H9 (cell line): ENCODE measurements at places on chromosomes 3 and 15.

- peaks cover 5% of the 10 kb centered on the region; the same call in 1 of the 2 replicates for H3K4me1 ChIP-seq
- no peaks in the 10 kb centered on the region for H3K27me3 ChIP-seq
- peak; percentile 14 for DNase-seq
- H3K27ac ChIP-seq: no peak overlapping the region
- H3K4me3 ChIP-seq: no peak overlapping the region
These were observed 127.4 kb downstream of the NSMCE3 start for GRCh38 chr15:29142129-29142747.

GRCh38 chr3:26191556-26191955, 401.7 kb downstream of the OXSM start:
- no peaks in the 10 kb centered on the region for H3K4me1 ChIP-seq
- H3K4me3 ChIP-seq: no peak overlapping the region
- H3K27ac ChIP-seq: no peak overlapping the region
- no peak for DNase-seq
- no peaks in the 10 kb centered on the region for H3K27me3 ChIP-seq

GRCh38 chr3:151085227-151085888, at the start of gene MED12L:
Gene MED12L, plus strand, starts transcription at chr3:151085664. Its CDS starts 1,263 bp downstream, at chr3:151086927.
- no peak within 1 kb of the TSS for H3K27ac ChIP-seq
- peak; percentile 79 for DNase-seq
- H3K27me3 ChIP-seq: no peaks in the 10 kb centered on the region
- no peaks in the 10 kb centered on the region for H3K36me3 ChIP-seq

- DNase-seq: no peak
- no peaks in the 10 kb centered on the region for H3K36me3 ChIP-seq
- H3K27ac ChIP-seq: no peak overlapping the region
- no peak overlapping the region for H3K4me3 ChIP-seq
These were observed 289.8 kb downstream of the ZBTB20 start for GRCh38 chr3:114857299-114857701.

DNA sequence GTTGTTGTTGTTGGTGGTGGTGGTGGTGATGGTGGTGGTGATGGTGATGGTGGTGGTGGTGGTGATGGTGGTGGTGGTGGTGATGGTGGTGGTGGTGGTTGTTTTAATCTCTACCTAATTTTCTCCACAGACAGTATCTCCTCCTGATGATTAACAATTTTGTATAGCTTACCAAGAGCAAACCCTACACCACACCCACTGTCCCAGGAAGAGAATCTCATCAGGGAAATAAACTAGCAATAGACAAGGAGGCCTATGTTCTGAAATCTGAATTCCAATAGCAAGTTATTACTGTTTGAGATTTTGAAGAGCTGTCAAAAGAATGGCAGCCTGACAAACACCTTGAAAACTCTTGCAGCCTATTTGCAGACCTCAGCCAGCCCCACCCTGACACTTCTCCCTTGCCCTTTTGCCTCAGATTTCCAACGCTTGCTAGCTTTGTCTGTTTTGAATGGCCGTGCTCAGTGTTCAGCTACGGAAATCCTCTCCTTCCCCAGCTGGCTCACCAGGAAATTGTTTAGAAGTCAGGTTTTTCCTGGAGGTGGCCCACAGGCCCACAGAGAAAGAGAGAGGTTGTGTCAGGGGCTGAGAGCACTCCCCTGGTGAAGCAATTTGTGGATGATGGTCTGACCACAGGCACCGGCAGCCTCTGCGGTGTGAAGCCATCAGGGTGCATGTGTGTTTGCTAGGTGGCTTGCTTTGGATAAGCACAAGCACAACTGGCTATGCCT, 101.6 kb downstream of the MAGI1 start:
- H3K4me1 ChIP-seq: peaks cover 2% of the 10 kb centered on the region; the same call in 1 of the 2 replicates
- peaks cover 9% of the 10 kb centered on the region; the same call in 2 of the 3 replicates for H3K36me3 ChIP-seq
- H3K27me3 ChIP-seq: no peaks in the 10 kb centered on the region
- DNase-seq: no peak

DNA sequence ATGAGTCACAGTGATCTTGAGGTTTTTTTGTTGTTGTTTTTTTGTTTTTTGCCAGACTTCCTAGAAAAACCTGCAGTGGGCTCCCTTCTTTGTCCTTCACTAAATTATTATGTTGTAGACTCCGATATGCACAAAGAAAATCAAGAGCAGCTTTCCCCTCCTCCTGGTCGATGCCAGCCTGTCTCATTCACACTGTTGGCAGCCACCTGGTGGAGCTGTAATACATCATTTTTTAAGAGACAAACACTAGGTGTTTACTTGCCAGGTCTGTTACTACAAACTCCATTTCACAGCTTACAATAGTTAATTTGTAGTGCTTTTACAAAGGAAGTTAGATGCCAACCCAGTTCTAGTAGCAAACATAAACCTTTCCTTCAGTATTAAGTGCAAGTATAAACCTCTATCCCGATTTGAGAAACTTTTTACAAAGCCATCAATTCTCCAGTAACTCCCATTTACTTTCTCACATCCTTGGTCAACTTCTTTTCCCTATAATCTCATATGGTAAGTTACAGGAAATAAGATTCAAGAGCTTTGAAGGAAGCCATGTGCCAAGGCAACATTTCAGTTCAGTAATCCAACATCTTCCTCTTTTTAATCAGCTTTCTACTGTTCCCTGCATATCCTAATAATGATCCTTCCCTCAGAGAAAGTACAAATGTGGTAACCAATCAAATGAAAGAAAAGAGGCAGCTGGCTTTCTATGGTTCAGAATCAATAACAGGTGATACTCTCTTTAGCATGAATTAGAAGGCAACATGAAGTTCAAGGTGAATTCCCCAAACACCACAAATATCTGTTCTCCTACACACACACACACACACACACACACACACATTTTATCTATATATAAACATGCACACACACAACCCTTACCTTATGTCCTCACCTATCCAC, 14.0 kb downstream of the AAGAB start:
- H3K4me3 ChIP-seq: no peak overlapping the region
- peaks cover 3% of the 10 kb centered on the region; the same call in 1 of the 2 replicates for H3K36me3 ChIP-seq
- H3K27me3 ChIP-seq: no peaks in the 10 kb centered on the region
- no peak overlapping the region for H3K27ac ChIP-seq
- H3K4me1 ChIP-seq: peaks cover 11% of the 10 kb centered on the region
- DNase-seq: no peak

- no peak overlapping the region for H3K4me3 ChIP-seq
- H3K27me3 ChIP-seq: no peaks in the 10 kb centered on the region
- peaks cover 10% of the 10 kb centered on the region for H3K36me3 ChIP-seq
- no peaks in the 10 kb centered on the region; the same call in 1 of the 2 replicates for H3K4me1 ChIP-seq
- no peak overlapping the region for H3K27ac ChIP-seq
- no peak for DNase-seq
These were observed 22.1 kb downstream of the SYNM start for GRCh38 chr15:99126930-99127329.

DNA sequence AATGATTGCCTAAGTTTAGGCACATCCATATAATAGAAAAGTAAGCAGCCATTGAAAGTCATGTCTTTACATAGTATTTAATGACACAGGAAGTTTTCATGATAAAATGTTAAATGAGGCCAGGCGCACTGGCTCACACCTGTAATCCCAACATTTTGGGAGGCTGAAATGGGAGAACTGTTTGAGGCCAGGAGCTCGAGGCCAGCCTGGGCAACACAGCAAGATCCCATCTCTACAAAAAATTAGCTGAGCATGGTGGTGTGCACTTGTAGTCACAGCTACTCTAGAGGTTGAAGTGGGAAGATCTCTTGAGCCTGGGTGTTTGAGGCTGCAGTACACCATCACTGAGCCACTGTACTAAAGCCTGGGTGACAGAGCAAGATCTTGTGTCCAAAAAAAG, 59.4 kb downstream of the SETMAR start:
- 0 out of 2 replicates have a peak, but pooled peaks cover 2% of the 10 kb centered on the region for H3K36me3 ChIP-seq
- no peak overlapping the region for H3K27ac ChIP-seq
- DNase-seq: no peak
- H3K4me1 ChIP-seq: no peaks in the 10 kb centered on the region
- no peak overlapping the region for H3K4me3 ChIP-seq

- H3K27ac ChIP-seq: no peak overlapping the region
- no peaks in the 10 kb centered on the region for H3K36me3 ChIP-seq
- H3K4me3 ChIP-seq: no peak overlapping the region
- H3K4me1 ChIP-seq: no peaks in the 10 kb centered on the region; the same call in 1 of the 2 replicates
These were observed 1324.6 kb downstream of the NSUN3 start for GRCh38 chr3:95387242-95388021.

DNA sequence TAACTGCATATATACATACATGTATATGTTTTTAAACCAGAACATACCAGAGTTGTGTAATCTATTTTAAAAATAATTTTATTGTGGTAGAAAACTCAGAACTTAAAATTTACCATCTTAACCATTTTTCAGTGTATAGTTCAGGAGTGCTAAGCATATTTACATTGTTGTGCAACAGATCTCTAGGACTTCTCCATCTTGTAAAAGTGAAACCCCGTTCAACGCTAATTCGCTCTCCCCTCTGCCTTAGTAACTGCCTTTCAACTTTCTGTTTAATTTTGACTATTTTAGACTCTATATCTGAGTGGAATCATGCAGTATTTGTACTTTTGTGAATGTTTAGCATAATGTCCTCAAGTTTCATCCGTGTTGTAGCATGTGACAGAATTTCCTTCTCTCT, 51.8 kb upstream of the SSR3 start:
- H3K4me1 ChIP-seq: no peaks in the 10 kb centered on the region
- H3K27ac ChIP-seq: no peak overlapping the region
- no peak overlapping the region; the same call in 1 of the 2 replicates for H3K4me3 ChIP-seq
- no peaks in the 10 kb centered on the region for H3K27me3 ChIP-seq

DNA sequence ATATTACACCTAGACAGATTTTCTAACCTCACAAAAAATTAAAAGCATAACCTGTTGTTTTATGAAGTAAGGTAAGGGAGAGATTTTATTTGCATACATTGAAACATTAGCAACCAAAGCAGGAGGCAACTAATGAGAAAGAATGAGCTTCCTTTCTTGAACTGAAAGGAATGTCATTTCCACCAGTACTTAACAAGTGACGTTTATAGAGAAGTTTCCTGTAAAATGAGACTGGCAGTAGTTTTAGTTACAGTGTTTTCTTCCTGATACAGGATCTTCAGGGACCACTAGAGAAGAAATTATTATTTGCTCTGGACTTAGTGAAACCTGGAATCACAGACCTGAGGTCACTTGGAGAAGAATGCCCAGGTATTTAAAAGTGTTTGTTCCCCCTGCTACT, 27.4 kb upstream of the FRMD5 start:
- DNase-seq: no peak
- H3K36me3 ChIP-seq: no peaks in the 10 kb centered on the region
- no peaks in the 10 kb centered on the region for H3K27me3 ChIP-seq

- H3K4me1 ChIP-seq: no peaks in the 10 kb centered on the region
- DNase-seq: no peak
- H3K27me3 ChIP-seq: no peaks in the 10 kb centered on the region
- H3K4me3 ChIP-seq: no peak overlapping the region
- no peaks in the 10 kb centered on the region for H3K36me3 ChIP-seq
These were observed 5.6 kb upstream of the ARL8B start for GRCh38 chr3:5116538-5116937.

GRCh38 chr3:24462737-24463136, 31.9 kb downstream of the THRB start:
- H3K36me3 ChIP-seq: no peaks in the 10 kb centered on the region; the same call in 2 of the 3 replicates
- DNase-seq: no peak
- H3K27me3 ChIP-seq: no peaks in the 10 kb centered on the region
- no peak overlapping the region for H3K27ac ChIP-seq

GRCh38 chr3:16086690-16087089, 87.8 kb upstream of the GALNT15 start:
- no peaks in the 10 kb centered on the region for H3K27me3 ChIP-seq
- peak; percentile 38 for DNase-seq
- H3K4me3 ChIP-seq: no peak overlapping the region
- no peaks in the 10 kb centered on the region for H3K4me1 ChIP-seq
- H3K27ac ChIP-seq: no peak overlapping the region

- no peaks in the 10 kb centered on the region for H3K27me3 ChIP-seq
- H3K36me3 ChIP-seq: no peaks in the 10 kb centered on the region
- no peak overlapping the region for H3K4me3 ChIP-seq
- H3K27ac ChIP-seq: no peak overlapping the region
- no peak for DNase-seq
These were observed 25.8 kb upstream of the CSTA start for GRCh38 chr3:122299215-122299614.

- H3K36me3 ChIP-seq: no peaks in the 10 kb centered on the region
- DNase-seq: no peak
- H3K27ac ChIP-seq: no peak overlapping the region
These were observed 11.1 kb upstream of the MBNL1 start for GRCh38 chr3:152257563-152258035.

DNA sequence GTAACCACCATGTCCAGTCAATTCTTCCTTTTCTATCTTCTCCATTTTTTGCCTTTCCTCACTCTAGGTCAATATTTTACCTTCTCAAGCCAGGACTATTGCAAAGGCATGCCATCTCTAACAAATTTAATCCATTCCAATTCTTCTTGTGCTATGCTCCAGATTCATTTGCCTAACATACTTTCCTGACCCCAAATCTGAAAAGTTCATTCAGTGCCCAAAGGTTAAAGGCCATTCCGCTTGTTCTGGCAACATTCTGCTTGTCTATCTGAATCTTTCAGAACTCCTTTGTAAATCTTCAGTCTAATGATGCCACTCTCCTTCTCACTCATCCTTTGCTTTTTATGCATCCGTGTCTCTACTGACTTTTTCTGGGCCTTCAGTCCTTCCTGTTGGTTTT, 15.6 kb downstream of the THAP10 start:
- DNase-seq: no peak
- H3K36me3 ChIP-seq: no peaks in the 10 kb centered on the region
- H3K4me1 ChIP-seq: no peaks in the 10 kb centered on the region
- H3K27me3 ChIP-seq: no peaks in the 10 kb centered on the region
- H3K4me3 ChIP-seq: no peak overlapping the region

DNA sequence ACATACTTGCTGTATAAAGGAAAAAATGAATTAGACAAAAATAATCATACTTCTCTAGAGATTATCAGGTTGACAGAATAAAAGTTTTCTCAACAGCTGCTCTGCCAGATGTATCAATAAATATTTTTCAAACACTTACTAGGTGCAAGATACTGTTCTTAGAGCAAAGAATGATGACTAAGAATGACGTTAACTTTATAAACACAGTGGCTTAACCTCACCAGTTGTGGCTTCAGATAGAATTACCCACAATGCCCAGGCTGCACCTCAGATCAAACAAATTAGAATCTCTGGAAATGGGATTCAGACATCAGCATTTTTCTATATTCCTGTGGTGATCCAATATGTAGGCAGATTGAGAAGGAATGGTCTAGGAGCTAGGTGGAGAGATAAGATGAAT, 422.4 kb upstream of the ATP11B start:
- DNase-seq: no peak
- no peak overlapping the region for H3K4me3 ChIP-seq
- no peaks in the 10 kb centered on the region for H3K36me3 ChIP-seq
- no peaks in the 10 kb centered on the region for H3K27me3 ChIP-seq

DNA sequence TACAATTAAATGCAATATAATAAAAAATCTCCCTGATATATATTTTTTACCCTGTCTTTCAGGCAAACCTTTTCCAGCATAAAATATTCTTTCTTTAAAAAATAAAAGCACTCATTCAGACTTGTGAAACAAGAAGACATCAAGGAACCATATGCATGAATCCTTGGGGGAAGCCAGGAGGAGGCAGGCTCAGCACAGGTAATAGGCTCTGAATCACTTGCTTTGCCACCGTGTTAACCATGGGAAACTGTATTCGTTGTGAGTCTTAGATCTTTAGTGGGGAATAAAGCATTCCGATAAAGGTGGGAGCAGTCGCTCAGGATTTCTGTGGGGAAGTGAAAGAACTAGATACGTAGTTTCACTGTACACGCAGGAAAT, 42.4 kb downstream of the FBN1 start:
- no peaks in the 10 kb centered on the region for H3K36me3 ChIP-seq
- H3K27ac ChIP-seq: no peak overlapping the region
- no peaks in the 10 kb centered on the region for H3K27me3 ChIP-seq
- peaks cover 3% of the 10 kb centered on the region; the same call in 1 of the 2 replicates for H3K4me1 ChIP-seq

- H3K4me3 ChIP-seq: no peak overlapping the region
- no peaks in the 10 kb centered on the region; the same call in 2 of the 3 replicates for H3K36me3 ChIP-seq
- H3K27me3 ChIP-seq: no peaks in the 10 kb centered on the region
- DNase-seq: no peak
These were observed 7.0 kb upstream of the HHATL start for GRCh38 chr3:42709621-42710020.
